ENCODE measurements at places on chromosomes 16 and 17.

GRCh38 chr16:47323241-47323640 lies 137.6 kb downstream of the ITFG1 start:
- no peak for DNase-seq
- no peaks in the 10 kb centered on the region for H3K27me3 ChIP-seq
- no peaks in the 10 kb centered on the region for H3K36me3 ChIP-seq
- H3K4me1 ChIP-seq, result no peaks in the 10 kb centered on the region
- H3K4me3 ChIP-seq, result no peak overlapping the region

DNA sequence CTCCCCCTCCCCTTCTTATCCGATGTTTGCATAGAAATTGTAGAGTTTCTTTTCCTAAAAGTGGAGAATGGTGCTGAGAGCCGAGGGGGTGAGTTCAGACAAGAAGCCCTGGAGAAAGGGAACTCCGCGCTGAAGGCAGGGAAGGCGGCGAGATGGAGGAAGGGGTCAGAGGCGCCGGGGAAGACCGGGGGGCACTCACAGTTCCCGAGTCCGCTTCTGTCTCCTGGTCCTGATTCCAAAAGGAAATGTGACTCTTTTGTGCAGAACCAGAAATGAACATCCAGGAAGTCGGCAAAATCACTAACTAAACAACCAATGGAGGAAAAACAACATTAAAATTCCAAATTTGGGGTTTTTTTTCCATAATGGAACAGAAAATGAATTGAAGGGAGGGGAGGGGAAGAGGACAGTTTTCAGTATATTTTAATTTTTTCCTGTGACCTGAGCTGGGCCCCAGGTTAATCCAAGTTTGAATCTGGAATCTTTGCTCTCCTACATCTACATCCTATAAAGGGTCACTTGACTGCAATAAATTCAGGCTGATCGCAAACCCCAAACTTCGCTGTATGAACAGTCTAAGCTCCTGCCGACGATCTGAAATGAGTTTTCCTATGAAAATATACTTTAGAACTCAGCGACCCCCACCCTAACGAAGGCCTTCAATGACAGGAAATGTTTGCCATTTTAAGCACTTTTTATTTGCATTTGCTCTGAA lies 252.3 kb downstream of the C16orf95 start:
- no peaks in the 10 kb centered on the region for H3K36me3 ChIP-seq
- no peak overlapping the region for H3K27ac ChIP-seq
- DNase-seq, result no peak
- no peaks in the 10 kb centered on the region for H3K4me1 ChIP-seq
- H3K4me3 ChIP-seq, result no peak overlapping the region

GRCh38 chr16:30009990-30010843 lies 610 bp downstream of the DOC2A start:
- H3K27ac ChIP-seq, result no peak overlapping the region
- peak overlapping the region; percentile 51 for H3K4me3 ChIP-seq
- H3K36me3 ChIP-seq, result no peaks in the 10 kb centered on the region
- peaks cover 15% of the 10 kb centered on the region for H3K27me3 ChIP-seq
- peaks cover 13% of the 10 kb centered on the region for H3K4me1 ChIP-seq
- no peak for DNase-seq

- peaks cover 48% of the 10 kb centered on the region for H3K4me1 ChIP-seq
- H3K27ac ChIP-seq, result no peak overlapping the region
- peaks cover 85% of the 10 kb centered on the region for H3K27me3 ChIP-seq
- H3K4me3 ChIP-seq, result peak overlapping the region; percentile 3
- no peaks in the 10 kb centered on the region for H3K36me3 ChIP-seq
Measured at GRCh38 chr17:79811011-79811867, 14.4 kb upstream of the CBX8 start.

GRCh38 chr16:12255919-12256665 lies 279.6 kb downstream of the SNX29 start:
- no peak overlapping the region for H3K4me3 ChIP-seq
- no peak for DNase-seq
- H3K27me3 ChIP-seq, result no peaks in the 10 kb centered on the region

DNA sequence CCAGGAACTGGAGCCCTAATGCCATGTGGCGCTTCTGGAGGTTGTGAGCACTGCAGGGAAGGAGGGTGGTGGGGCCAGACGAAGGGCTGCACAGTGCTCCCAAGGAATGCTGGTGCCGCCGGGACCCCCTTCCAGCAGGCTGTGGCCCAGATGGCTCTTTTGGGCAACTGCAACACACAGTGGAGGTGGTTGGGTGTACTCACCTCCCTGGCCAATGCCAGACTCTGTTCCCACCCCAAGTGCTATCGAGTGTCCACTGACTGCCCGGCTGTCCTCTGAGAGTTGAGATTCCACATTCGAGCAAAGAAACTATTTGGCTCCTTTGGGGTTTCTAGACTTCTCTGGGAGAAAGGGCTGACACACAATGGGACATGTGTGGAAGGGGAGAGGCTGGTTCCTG lies 167.9 kb downstream of the RGS9 start:
- H3K4me3 ChIP-seq, result no peak overlapping the region
- H3K27ac ChIP-seq, result no peak overlapping the region
- no peaks in the 10 kb centered on the region for H3K27me3 ChIP-seq

- no peaks in the 10 kb centered on the region for H3K36me3 ChIP-seq
- DNase-seq, result no peak
- H3K27me3 ChIP-seq, result no peaks in the 10 kb centered on the region
Measured at GRCh38 chr16:77170805-77171204, 20.2 kb upstream of the MON1B start.

GRCh38 chr17:4502466-4503154 lies 3.9 kb downstream of the SPNS2 start:
- H3K27ac ChIP-seq, result no peak overlapping the region
- H3K36me3 ChIP-seq, result no peaks in the 10 kb centered on the region
- peaks cover 27% of the 10 kb centered on the region for H3K4me1 ChIP-seq
- no peak for DNase-seq
- H3K27me3 ChIP-seq, result peaks cover 11% of the 10 kb centered on the region
- no peak overlapping the region for H3K4me3 ChIP-seq

DNA sequence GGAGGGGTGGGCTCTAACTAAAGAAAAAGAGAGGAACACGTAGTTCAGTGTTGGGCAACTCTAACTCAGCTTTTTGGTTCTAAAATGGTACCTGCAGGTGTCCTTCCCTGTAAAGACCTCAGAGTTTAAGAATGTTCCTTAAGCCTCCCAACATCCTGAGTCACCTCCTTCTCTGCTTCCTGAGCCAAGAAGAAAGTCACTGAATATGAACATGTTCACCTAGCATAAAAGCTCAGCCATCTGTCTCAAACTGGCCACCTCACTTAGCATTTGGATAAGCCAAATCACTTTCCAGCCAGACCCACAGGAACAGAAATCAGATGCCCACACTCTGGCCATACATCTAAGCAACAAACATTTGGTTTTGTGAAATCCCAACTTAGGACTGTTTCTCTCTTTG lies 3.7 kb downstream of the TMEM98 start:
- peaks cover 9% of the 10 kb centered on the region for H3K27me3 ChIP-seq
- H3K36me3 ChIP-seq, result no peaks in the 10 kb centered on the region
- no peak overlapping the region for H3K27ac ChIP-seq
- H3K4me3 ChIP-seq, result no peak overlapping the region

GRCh38 chr16:3673676-3674377 lies 19.3 kb downstream of the DNASE1 start:
- no peak overlapping the region for H3K27ac ChIP-seq
- no peaks in the 10 kb centered on the region for H3K27me3 ChIP-seq
- H3K36me3 ChIP-seq, result peaks cover 45% of the 10 kb centered on the region

DNA sequence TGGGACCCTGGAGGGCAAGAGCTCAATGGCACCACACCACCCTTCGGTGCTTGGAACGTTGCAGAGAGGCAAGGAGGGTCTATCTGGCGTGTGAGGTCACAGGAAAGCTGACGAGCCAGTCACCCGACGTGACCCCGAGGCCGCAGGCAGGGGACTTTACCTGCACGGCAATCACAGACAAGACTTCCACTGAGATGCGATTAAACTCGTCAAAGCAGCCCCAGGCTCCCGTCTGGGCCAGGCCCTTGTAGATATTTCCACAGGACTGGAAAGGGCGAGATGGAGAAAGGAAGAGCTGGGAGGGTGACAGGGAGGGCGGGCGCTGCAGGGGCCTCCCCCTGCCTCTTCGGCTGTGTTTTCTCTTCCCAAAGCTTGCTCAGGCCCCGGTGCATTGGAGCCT lies 78.3 kb downstream of the DNAH17 start:
- no peak overlapping the region for H3K4me3 ChIP-seq
- no peaks in the 10 kb centered on the region for H3K27me3 ChIP-seq
- H3K36me3 ChIP-seq, result no peaks in the 10 kb centered on the region
- no peak overlapping the region for H3K27ac ChIP-seq

- H3K27me3 ChIP-seq, result no peaks in the 10 kb centered on the region
- no peak for DNase-seq
- H3K27ac ChIP-seq, result no peak overlapping the region
- no peak overlapping the region for H3K4me3 ChIP-seq
- H3K36me3 ChIP-seq, result no peaks in the 10 kb centered on the region
- H3K4me1 ChIP-seq, result peaks cover 11% of the 10 kb centered on the region
Measured at GRCh38 chr16:67782567-67783352, 23.6 kb downstream of the RANBP10 start.

All from effector memory CD4-positive, alpha-beta T cell (primary cell).